ENCODE measurements at places on chromosomes 12 and 14.

- no peak for DNase-seq
These were observed 2.1 kb downstream of the PLD4 start for GRCh38 chr14:104926619-104927431.

- no peak for DNase-seq
These were observed 46.1 kb downstream of the RASSF3 start for GRCh38 chr12:64656429-64656828.

GRCh38 chr12:81359736-81360135 lies 281.9 kb downstream of the ACSS3 start:
- no peak for DNase-seq

- DNase-seq, result peak; percentile 79
These were observed at the start of gene RAB3IP for GRCh38 chr12:69738351-69739286. RAB3IP (plus strand) TSS chr12:69738860; CDS start chr12:69755409, 16,549 bp downstream.

DNA sequence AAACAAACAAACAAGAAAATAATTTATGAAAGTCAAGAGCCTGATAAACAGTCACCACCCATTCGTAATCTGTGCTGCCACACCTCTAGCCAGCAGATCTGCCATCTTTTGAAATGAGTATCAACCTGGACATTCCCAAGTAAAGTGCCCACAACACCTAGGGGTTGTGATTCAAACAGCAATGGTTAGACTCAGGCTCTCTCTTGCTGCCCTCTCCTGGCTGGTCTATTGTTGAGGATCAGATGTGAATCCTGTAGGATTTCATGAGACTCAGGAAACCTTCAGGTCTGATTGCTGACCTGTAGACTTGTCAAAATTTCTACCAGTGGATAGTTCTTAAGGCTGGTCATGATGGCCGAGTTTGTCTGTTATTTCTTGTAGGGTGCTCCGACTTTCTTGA lies 26.8 kb downstream of the DGLUCY start:
- DNase-seq, result no peak

DNA sequence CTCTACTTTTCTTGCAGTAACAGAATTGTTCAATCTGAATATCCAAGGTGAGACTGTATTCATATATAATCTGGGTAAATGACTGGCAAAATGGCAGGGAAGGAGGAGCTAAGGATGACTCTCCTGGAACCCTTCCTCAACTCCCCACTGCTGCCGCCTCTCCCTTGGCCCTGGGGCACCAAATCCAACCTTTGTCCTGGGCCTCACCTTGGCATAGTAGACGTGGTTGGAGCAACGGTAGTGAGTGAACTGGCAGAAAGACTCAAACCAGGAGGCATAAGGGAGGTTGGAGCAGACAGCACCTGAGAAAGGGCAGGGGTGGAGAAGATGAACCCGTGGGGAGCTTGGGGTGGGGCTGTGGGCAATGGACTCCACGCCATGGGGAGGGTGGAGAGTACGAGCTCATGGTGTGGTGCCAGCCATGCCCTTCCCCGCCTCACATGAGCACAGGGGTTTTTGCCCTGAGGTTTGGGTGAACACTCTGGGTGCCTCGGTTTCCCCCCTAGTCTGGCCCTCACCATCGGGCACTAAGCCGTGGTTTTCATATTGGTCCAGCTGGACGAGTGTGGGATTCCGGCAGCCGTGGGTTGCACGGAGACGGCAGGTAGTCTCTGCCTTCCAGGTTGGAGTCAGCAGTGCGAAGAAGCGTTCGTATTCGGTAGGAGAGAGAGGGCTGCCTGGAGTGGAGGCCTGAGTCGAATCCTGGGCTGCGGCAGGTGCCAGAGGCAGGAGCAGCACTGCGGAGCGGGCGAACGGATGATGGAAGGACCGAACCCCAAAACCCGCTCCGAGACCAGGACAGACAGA lies 753 bp downstream of the ACRBP start:
- no peak for DNase-seq

- DNase-seq, result no peak
These were observed 1064.6 kb downstream of the BCL11B start for GRCh38 chr14:98207415-98207814.

- DNase-seq, result no peak
These were observed 79.8 kb upstream of the FSCB start for GRCh38 chr14:44586910-44587309.

DNA sequence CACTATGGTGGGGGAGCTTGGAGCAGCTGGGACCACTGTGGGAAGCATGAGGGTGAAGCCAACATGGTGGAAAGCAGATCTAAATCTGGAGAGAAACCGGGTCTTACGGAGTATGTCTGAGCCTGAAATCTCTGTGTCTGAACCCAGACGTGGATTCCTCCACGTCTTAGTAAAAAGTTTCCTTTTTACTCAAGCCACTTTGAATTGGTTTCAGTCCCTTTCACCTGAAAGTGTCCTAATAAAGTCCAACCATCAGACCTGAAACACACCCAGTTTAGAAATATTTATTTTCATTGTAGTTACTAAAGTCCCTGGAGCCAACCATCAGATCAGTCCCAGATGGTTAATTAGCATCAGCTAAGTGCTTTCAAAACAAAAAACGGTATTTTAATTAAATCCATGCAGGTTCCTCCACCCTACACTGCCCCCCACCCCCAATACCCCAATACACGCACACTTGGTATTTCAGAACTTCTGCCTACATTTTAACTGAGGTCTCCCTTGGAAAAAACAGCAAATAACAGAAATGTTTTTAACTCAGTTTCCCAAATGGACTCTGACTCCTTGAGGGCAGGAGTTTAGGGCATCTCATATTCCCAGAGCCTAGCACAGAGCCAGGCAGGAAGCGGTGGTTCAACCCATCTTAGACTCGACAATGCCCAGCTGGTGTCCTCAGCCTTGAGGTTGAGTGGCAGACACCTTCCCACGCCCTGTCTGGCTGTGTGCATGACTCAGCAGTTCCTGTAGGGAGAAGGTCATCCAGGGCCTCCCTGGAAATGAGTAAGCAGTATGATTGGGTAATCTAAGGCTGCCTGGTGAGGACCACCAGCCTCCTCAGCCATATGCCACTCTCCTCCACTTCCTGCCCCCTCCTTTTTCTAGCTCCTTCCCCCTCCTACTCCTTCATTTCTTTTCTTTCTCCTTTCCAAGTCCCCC lies 175.8 kb downstream of the TTC8 start:
- DNase-seq, result no peak

- peak; percentile 55 for DNase-seq
These were observed 38.8 kb upstream of the NINJ2 start for GRCh38 chr12:701896-702539.

- DNase-seq, result no peak
These were observed 215.6 kb upstream of the ATP2B1 start for GRCh38 chr12:89924191-89924590.

GRCh38 chr14:98906123-98906995 lies 365.6 kb downstream of the BCL11B start:
- DNase-seq, result no peak

GRCh38 chr14:20772650-20773049 lies 4.4 kb downstream of the EDDM3B start:
- DNase-seq, result no peak

DNA sequence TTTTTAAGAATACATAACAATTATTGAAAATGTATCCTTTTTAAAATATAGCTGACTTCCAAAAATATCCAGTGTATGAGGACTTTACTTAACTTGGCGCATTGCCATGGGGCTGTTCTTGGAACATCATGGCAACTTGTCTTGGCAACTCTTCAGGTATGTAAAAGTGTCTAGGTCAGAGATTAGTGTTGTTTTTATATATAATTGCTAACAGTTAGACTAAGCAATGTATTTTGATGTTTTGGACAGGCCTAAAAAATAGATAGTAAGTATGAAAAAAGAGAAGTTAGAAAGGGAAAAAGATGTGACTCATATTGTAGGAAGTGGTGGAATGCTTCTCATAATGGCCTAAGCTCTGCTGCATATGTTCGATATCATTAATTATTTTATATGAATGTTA lies 70.9 kb downstream of the MON2 start:
- no peak for DNase-seq

DNA sequence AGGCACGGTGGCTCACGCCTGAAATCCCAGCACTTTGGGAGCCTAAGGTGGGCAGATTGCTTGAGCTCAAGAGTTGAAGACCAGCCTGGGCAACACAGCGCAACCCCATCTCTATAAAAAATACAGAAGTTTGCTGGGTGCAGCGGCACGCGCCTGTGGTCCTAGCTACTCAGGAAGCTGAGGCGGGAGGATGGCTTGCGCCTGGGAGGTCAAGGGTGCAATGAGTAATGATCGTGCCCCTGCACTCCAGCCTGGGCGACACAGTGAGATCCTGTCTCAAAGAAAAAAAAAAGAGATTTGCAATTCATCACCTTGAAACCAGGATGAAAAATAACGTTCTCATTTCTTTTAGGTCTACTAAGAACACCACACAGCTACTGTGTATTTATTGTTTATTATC lies 4.0 kb downstream of the STX2 start:
- DNase-seq, result no peak

DNA sequence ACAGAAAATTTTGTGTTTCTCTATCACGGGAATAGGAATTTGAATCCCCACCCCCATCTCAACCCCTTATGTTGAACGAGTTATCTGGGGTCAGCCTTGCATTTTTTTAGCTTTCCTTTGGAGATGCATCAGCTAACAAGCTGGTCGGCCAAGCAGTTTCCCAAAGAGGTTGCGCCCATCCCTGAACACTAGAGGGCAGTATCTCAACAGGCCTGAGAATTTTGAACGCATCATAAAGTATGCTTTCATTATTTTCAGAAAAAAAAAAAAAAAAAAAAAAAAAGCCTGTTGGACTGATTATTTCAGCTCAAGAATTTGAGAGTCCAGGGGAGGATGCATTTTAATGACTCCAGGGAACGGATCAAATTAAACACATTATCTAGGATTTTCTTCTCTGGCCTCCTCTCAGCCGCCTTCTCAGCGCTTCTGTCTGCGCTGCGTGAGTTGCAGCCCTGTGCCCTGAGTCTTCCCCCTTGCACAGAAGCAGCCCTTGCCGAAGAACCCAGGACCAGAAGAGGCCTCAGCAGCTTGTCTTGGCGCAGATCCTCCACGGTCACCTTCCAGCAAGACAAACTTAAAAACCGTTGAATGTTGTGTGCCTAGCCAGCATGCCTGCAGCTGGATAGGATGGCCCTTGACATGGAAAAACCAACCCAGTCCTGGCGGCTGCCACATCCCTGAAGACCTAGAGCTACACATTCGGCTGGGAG lies 76.6 kb upstream of the GZMB start:
- DNase-seq, result peak; percentile 19

DNA sequence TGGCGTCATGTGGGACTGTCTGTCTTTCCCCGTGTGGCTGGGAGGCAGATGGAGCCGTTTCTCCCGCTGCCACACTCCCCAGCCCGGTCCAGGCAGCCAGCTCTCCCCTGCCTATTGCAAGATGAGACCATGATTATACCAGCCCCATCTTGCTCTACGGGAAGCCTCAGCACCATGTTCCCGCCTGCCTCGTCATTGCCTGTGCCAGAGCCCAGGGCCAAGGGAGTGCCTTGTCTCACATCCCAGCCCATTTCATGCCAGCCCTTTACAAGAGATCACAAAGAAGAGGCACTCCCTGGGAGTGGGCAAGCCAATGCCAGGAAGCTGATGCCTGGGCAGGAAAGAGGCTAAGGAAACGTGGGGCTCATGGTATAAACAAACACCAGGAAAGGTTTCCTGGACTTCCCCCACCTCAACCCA lies 23.9 kb downstream of the GPR68 start:
- DNase-seq, result no peak
